ENCODE measurements at places on chromosomes 2 and 18.

GRCh38 chr2:74759986-74760385 is 73.9 kb upstream of the HK2 start:
- no peak for DNase-seq

DNA sequence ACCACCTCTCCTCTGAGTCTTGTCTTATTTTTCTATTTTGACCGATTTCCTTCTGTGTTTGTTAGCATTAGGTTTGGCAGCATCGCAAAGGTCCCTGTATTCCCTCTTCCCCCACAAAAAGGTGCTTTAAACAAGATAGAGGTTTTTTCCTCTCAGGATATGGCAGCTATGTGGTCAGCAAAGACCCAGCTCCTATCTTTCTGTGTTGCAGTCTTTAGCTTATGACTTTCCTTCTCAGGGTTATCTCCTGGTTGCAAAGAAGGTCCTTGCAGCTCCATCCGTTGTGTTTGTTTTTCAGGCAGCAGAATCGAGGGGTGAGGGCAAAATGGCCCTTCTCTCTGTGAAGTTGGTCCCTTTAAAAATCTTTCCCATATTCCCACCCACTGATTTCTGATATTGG is 38.4 kb downstream of the GALNT1 start:
- DNase-seq = no peak

DNA sequence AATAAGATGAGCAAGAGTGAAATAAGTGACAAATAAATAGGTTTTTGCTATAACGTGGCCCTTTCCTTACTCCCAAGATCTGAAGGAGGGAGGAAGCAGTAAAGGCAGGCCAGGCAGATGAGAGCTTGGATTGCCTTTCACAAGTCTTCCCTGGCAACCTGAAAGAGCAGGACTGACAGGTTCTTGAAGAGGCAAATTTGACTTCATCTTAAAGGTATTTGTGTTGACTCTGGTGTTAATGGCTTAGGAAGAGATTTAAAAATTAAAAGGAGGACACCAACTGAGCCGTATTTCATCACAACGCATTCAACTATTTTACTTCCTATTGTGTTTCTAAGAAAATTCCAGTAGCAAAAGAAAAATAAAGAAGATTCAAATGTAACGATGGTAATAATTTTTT is 3.2 kb downstream of the STRN start:
- DNase-seq = no peak

- no peak for DNase-seq
Measured at GRCh38 chr2:217776631-217777030, 226.2 kb downstream of the TNS1 start.

GRCh38 chr2:142875652-142876051 is 1.8 kb upstream of the KYNU start:
- DNase-seq = no peak

GRCh38 chr18:14962626-14963025 is 214.7 kb downstream of the ANKRD30B start:
- DNase-seq = no peak

GRCh38 chr2:150144546-150145298 is 342.7 kb downstream of the RND3 start:
- no peak for DNase-seq

DNA sequence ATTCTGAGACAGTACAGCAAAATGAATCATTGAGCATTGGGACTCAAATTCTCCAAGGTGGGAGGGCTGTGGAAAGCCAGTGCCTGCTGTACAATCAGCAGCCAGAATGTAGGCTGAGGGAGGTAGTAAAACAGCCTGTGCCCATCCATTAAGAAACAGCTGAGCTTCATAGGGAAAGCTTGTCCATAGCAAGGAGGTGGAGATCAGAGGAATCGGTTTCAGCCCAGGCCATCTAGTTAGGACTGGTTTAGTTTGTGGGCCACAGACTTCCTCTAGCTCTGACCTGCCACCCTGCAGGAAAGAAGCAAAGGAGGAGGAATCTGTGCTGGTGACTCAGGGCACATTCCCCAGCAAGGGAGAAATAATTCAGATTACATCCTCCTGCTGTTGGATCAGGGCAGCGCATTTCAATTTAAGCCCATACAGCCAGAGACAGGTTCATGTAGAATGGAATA is 333.4 kb downstream of the SETBP1 start:
- no peak for DNase-seq

- no peak for DNase-seq
Measured at GRCh38 chr2:180679693-180680092, 300.7 kb upstream of the UBE2E3 start.

DNA sequence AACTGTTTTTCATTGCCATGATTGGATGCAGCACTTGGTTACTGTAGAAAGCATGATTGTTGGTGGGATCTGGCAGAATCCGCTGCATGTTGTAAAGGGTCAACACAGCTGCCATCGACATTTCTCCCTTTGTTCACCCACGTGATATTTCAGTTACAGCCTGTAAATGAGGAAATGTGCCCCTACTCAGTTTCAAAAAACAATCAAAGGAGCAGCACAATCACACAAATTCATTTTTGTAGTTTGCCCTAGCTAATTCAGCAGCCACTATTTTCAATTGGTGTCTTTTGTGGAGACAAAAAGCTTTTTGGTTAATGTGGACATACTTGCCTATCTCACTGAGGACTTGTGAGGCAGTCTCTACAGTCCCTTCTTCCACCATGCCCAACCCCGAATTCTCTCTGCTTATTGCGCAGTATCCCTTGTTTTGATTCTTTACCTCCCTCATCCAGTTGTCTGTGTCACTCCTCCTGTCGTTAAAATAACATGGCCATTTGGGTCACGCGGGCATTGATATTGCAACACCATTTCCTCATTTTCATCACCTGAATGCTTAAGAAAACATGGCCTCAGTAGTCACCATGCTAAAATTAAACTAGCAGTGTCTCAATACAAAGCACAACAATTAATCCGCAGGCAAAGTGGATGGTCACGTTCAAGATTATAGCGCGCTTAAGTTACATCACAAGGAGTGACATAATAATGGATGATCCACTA is 6.4 kb upstream of the PROC start:
- no peak for DNase-seq
